Fibroblast of the aortic adventitia (primary cell): ENCODE measurements at places on chromosomes 3 and 15. TPM values are rescaled to one million over a fixed set of nuclear protein-coding genes. Genes with fewer than 3 reads are reported as not detected.

DNA sequence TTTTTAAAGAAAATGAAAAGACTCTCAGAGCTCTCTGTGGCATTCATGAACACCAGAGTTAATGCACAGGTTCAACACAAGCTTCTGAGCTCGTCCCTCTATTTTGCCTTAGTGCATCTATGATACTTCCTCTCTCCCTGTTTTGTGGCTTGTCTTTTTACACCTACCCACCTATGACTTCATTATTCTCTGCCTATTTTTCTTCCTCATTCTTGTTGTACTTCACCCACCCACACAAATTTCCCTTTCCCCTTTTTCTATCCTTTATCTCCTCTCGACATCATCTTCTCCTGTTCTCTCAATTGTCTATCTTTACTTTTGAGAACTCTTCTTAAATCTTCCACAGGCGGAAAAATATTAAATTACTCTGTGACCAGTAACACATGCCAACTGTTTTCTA, 48.6 kb downstream of the OR5H15 start:
- no peak for DNase-seq

DNA sequence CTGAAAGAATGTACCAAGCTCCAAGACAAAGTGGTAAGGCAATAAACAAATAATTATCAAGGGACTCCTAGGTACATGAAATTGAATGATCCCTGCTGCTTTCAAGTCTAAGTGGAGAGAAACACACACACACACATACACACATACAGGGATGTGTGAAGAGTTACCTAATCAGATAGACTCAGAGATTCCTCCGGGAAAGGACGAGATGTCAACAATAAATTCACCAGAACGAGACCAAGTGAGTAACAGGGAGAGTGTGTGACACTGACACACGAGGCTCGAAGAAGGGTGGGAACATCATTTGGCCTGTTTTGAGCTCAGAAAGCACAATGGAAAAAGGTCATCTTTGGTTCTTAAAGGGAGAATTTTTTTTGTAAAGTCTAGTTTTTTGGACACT, 13.4 kb downstream of the LRIG1 start:
- no peak for DNase-seq

GRCh38 chr3:43353923-43354670, 67.8 kb downstream of the SNRK start:
- no peak for DNase-seq

Gene ALAS1
- total RNA-seq = 18.8 and 40.8 TPM in 2 replicates

- no peak for DNase-seq
Measured at GRCh38 chr15:80554560-80554959, 140.6 kb upstream of the ABHD17C start.

DNA sequence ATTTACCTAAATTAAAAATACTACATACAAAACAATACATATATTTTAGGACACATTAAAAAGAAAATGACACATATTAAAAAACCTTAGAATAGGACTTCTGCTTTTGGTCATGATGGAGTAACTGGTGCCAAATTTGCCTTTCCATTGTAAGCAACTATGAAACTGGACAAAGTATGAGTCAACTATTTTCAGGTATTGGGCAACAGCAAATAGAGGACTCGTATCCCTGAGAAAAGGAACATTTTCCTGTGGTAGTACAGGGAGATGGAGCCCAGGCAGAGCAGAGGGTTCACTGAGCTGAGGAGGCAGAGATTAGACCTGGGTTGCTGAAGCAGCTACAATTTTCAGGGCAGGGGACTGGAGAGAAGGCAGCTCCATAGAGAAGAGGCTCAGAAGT, 14.7 kb downstream of the CCR1 start:
- DNase-seq = peak; percentile 22

DNA sequence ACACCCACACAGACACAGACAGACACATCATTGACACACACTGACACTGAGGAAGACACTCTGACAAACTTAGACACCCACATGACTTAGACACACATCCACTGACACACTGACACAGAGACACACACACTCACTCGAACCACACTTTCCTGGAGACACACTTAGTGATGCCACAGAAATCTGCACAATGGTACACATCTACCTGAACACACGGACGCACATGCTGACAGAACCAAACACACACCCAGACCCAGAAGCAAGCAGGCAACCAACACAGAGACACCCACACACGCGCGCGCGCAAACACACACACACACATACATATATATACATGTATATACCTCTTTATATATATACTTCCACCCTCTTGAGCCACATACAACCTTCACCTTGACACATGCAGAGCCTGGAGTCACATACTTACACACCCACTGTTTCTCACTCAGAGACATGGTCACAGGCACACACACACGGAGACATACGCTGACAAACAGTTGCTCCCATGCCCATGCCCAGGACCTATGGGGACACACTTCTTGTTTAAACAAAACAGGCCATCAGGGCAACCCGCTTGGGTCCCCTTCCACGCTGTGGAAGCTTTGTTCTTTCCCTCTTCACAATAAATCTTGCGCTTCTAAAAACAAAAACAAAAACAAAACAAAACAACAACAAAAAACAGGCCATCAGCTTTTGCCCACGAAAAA, 913 bp upstream of the SCN5A start:
- DNase-seq = no peak

DNA sequence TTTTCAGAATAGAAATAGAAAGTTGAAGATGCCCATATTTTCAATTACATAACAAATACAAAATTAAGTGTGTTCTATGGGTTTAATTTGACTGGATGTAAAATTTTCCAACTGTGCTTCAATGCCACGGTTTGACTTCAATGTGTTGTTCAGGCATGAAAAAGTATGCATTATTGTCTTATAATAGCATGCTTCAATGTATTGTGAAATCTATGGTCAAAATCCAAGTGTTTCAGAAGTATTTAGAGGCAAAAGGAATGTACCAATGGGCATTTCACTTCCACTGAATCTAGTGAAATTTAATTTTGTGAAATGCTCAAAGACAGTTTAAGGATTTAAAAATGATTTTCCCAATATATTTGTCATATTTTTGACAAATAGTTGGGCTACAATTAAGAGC, 16.0 kb downstream of the NEK10 start:
- peak; percentile 46 for DNase-seq

Gene TRPC1
- 26.1 and 26.7 TPM in 2 replicates for total RNA-seq

Gene MYL3
- total RNA-seq = not detected in 2 replicates

- no peak for DNase-seq
Measured at GRCh38 chr3:38210141-38210757, 44.9 kb downstream of the OXSR1 start.

Gene ZBBX
- 0.16 TPM in 1 of 2 replicates, not detected in the other for total RNA-seq

Gene TYRO3
- total RNA-seq = 8.0 and 20.2 TPM in 2 replicates

- DNase-seq = no peak
Measured at GRCh38 chr15:68081869-68082505, 27.9 kb downstream of the PIAS1 start.

DNA sequence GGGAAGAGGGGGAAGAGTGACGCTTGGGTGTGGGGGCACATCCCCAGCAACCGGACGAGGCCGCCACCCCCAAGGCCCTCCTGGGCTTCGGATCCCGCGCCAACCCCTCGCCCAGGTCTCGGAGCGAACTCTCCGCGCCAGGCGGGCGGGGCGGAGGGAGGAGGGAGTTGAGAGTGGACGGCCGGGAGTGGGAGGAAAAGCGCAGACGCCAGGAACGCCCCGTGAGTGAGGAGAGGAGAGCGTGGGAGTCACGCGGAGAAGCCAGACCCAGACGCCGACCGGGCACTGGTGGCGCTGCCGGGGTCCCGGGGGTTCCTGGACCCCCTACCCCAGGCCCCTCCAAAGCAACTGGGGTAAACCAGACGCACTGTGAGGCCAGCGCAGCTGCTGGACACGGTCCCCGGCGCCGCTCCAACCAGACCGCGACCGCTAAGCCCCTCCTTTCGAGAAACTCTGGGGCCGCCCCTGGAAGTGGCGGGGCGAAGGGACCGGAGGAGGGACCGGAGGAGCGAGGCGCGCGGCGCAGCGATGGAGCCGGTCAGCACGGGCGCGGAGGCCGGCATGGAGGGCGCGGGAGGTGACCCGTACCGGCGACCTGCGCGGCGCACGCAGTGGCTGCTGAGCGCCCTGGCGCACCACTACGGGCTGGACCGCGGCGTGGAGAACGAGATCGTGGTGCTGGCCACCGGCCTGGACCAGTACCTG, at the start of gene EFCC1:
Gene EFCC1, plus strand, starts transcription at position 204 of the 705 bp plus-strand sequence. Its CDS starts 325 bp downstream, at position 529.
- no peak for DNase-seq
